ENCODE measurements at places on chromosomes 12 and 14. TPM values are rescaled to one million over a fixed set of nuclear protein-coding genes. Genes with fewer than 3 reads are reported as not detected.

DNA sequence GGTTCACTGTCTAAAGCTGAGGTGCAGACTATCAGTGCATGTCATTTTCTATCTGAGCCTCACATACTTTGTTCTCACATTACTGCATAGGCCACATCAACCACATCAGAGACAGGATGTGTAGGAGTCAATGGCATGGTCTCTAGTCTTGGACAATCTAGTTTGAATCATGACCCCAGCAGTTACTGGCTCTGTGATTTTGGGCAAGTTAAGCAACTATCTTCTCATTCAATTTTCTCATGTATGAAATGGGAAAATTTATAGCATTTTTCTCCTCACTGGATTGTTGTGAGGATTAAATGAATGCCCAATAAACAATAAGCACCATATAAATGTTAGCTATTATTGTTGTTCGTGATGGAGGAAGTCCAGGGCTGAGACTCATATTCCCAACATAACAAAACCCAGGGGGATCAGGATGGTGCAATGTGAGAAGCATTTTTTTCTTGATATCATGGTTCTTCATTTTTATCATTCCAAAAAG is 432.6 kb downstream of the LRIG3 start:
- DNase-seq, result no peak
- H3K36me3 ChIP-seq, result no peaks in the 10 kb centered on the region
- H3K27ac ChIP-seq, result no peak overlapping the region
- H3K4me1 ChIP-seq, result no peaks in the 10 kb centered on the region
- H3K4me3 ChIP-seq, result no peak overlapping the region

DNA sequence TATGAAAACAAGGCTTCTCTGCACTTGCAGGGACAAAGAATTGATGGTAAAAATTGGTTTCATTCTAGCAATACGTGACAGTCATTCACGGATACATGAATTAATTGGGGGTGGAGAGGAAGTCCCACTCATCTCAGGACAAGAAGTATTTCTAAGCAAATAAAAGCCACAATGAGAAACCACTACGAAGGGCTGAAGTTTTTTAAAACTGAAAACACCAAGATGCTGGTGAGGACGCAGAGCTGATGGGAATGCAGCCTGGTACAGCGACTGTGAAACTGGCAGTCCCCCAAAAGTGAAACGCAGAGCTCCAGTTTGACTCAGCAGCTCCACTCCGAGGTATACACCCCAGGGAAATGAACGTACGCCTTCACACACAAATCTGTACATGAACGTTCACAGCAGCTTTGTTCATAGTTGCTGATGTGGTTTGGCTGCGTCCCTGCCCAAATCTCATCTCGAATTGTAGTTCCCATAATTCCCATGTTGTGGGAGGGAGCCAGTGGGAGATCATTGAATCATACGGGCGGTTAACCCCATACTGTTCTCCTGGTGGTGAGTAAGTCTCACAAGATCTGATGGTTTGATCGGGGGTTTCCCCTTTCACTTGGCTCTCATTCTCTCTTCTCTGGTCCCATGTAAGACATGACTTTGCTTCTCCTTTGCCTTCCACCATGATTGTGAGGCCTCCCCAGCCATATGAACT is 89.0 kb downstream of the SCARB1 start:
- H3K4me3 ChIP-seq, result no peak overlapping the region
- peak overlapping the region; percentile 22 for H3K27ac ChIP-seq
- no peaks in the 10 kb centered on the region for H3K36me3 ChIP-seq
- peaks cover 4% of the 10 kb centered on the region for H3K4me1 ChIP-seq

DNA sequence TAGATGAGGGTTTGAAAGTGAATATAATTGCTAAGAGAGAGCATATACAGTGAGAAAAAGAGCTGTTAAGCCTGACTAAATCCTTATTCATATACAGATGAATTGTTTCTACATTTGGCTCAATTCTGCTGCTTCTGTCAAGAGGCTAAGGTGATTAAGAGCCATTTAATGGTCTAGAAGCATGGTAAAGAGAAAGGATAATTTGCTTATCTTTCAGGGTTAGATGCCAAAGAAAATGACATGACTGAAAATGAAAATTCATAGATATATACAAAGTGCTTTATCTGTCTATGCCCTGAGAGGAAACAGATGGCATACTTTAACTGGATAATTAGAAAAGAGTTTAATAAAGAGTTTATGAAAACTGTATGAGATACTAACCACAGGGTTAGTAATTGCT is 834.9 kb downstream of the SLC6A15 start:
- DNase-seq, result no peak
- H3K36me3 ChIP-seq, result no peaks in the 10 kb centered on the region
- no peak overlapping the region for H3K4me3 ChIP-seq
- H3K27me3 ChIP-seq, result no peaks in the 10 kb centered on the region

DNA sequence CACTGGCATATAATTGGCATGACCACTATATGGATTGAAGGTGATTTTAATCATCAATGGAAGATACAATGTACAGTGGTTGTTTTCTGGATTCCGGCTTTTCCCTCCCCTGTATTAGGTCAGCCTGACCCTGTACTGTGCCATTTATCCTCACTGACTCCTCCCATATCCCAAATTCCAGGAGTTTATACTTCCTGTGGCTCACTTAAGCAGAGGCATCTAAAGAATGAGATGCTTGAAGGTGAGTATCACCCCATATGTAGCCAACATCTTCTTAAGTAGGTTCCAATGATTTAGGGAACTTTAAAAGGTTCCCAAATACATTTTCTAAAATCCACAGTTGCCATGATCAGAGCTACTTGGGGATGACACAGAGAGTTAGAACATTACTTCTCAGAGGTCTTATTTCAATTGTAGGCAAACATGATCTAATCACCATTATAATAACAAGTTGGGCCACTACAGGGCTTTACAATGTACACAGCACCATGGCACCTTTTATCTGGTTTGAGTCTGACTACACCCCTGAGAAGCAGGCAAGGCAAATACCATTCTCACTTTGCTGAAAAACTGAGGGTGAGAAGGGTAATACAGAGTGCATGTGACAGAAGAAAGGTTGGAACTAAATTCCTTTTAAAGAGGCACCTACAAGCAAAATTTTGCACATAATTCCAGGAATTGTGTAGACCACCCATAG is 212.3 kb upstream of the GARIN6 start:
- H3K4me1 ChIP-seq, result no peaks in the 10 kb centered on the region
- H3K27me3 ChIP-seq, result no peaks in the 10 kb centered on the region
- DNase-seq, result no peak
- H3K27ac ChIP-seq, result no peak overlapping the region

DNA sequence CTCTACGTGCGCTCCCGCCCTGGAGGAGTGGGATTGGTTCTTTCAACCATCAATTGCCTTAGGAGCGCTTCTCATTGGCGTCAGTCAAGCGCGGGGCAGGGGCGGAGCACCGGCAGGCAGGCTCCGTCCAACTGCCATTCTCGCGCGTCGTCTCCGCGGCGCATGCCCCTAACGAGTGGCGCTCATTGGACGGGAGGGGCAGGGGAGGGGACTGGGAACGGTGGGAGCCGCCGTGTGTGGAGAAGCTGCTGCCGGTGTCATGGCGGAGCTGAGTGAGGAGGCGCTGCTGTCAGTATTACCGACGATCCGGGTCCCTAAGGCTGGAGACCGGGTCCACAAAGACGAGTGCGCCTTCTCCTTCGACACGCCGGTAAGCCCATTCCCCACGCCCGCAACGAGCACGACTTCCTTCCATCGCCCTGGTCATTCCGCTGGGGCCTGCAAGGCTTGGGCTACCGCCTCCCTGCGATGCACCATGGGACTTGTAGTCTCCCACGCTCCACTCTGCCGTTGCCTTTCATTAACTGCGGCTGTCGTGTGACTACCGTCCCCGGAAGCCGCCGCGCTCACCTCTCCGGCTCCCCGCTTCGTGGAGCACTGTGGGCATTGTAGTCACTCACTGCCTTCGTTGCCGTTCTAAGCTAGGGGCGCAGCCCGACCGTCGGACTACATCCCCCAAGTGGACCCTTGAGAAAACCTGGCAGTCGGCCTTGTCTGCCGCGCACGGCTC is at the start of gene USP5:
TSS of gene USP5 (plus strand) at position 230 of the 730 bp plus-strand sequence. CDS start at position 260, 30 bp downstream.
- H3K27me3 ChIP-seq, result no peaks in the 10 kb centered on the region
- H3K4me3 ChIP-seq, result peak within 1 kb of the TSS; percentile 38
- H3K4me1 ChIP-seq, result peaks cover 12% of the 10 kb centered on the region
- DNase-seq, result peak; percentile 99
- no peaks in the 10 kb centered on the region for H3K36me3 ChIP-seq
- H3K27ac ChIP-seq, result peak within 1 kb of the TSS; percentile 83

GRCh38 chr12:118357257-118358007 is 15.3 kb downstream of the TAOK3 start:
- H3K27me3 ChIP-seq, result no peaks in the 10 kb centered on the region
- H3K4me1 ChIP-seq, result peaks cover 7% of the 10 kb centered on the region
- DNase-seq, result no peak
- no peak overlapping the region for H3K4me3 ChIP-seq
- no peaks in the 10 kb centered on the region for H3K36me3 ChIP-seq

DNA sequence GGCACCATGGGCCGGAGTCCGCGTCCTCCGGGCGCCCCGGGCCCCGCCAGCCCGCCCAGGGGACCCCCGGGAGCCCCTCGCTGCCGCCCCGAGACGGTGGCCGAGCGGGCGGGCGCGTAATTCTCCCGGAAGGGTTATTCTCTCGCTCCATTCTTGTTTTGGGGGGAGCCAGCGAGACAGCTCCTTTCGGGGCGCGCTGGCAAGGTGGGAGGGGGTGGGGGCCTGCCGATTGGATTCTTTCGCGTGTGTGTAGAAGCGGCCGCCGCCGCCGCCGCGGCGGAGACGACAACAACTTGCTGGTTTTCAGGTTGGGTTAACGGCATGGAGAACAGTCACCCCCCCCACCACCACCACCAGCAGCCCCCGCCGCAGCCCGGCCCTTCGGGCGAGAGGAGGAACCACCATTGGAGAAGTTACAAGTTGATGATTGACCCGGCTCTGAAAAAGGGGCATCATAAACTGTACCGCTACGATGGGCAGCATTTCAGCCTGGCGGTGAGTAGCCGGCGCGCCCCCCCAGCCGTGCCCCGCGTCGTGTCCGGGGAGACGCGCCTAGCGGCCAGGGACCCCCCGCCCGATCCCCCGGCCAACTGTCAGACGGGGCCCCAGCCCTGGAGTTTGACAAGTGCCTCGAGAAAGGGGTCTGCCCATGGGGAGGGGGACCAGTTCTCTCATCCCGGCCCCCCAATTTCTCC is 755 bp downstream of the SETD1B start:
- H3K27ac ChIP-seq, result peak overlapping the region; percentile 98
- peaks cover 9% of the 10 kb centered on the region for H3K4me1 ChIP-seq
- peak overlapping the region; percentile 59 for H3K4me3 ChIP-seq

- peaks cover 5% of the 10 kb centered on the region for H3K4me1 ChIP-seq
- H3K27me3 ChIP-seq, result no peaks in the 10 kb centered on the region
- peak overlapping the region; percentile 98 for H3K4me3 ChIP-seq
- H3K27ac ChIP-seq, result peak overlapping the region; percentile 100
These were observed 716 bp downstream of the HSP90AA1 start for GRCh38 chr14:102085948-102086708.

DNA sequence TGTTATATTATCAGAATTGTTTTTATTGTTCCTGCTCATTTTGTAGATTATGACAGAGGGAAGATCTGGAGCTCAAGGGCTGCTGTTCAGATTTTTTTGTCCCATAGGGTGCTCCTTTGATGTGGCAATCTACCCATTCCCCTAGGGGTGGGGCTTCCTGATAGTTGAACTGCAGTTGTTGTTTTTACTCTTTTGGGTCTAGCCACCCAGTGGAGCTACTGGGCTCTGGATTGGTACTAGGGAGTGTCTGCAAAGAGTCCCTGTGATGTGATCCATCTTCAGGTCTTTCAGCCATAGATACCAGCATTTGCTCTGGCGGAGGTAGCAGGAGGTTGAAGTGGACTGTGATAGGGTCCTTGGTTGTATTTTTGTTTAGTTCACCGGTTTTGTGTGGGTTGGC is 57.9 kb upstream of the SLCO1B1 start:
- H3K4me1 ChIP-seq, result no peaks in the 10 kb centered on the region
- no peaks in the 10 kb centered on the region for H3K36me3 ChIP-seq

DNA sequence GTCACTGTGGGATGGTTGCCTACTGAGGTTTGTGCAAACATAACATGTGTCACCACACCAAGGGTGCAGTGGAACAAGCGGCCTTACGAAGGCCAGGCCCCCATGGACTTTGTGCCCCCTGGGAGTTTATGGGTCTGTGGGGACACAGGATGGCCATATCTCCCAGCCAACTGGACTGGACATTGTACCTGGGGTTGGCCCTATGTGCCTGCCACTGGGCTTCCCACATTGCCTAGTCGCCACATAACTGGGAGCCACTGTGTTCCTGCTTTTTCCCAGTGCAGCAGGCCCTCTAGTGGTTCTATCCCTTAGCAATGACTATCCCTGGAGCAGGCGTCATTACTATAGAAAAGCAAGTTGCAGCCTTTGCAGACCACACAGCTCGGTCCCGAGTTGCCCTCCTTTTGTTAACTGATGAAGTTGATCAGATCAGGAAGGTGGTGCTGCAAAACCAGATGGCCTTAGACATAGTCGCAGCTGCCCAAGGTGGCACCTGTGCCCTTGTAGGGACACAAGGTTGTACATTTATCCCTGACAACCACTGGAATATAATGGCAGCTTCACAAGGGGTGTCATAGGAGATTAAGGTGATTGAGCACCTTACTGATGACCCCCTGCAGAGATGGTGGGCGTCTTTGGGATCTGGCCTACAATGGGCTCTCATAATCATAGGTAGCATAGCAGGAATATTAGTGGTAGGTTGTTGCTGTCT is 15.2 kb upstream of the RNASE12 start:
- no peak overlapping the region for H3K27ac ChIP-seq
- peak; percentile 26 for DNase-seq
- H3K27me3 ChIP-seq, result no peaks in the 10 kb centered on the region

DNA sequence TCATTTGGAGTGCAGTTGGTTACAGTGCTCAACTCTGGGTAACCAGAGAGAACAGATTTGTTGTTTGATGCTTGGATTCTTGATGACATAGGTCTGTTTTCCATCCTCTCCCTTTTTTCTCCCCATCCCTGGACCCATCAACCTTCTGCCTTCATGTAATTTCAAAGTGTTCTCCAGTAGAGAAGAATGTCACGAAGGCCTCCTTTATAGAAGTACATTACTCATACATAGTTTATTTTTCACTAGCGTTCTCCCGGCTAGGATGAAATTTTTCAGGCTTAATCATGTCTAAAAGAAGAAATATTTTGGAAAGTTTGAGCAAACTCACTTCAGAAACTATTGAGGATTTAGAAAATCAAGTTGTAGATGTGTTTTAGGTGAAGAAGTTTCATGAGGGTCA is 20.9 kb upstream of the APPL2 start:
- H3K4me1 ChIP-seq, result no peaks in the 10 kb centered on the region
- no peaks in the 10 kb centered on the region for H3K36me3 ChIP-seq
- DNase-seq, result no peak

GRCh38 chr12:76901628-76902380 is 23.0 kb upstream of the CSRP2 start:
- H3K27me3 ChIP-seq, result no peaks in the 10 kb centered on the region
- no peak overlapping the region for H3K4me3 ChIP-seq
- H3K4me1 ChIP-seq, result no peaks in the 10 kb centered on the region
- no peak overlapping the region for H3K27ac ChIP-seq

DNA sequence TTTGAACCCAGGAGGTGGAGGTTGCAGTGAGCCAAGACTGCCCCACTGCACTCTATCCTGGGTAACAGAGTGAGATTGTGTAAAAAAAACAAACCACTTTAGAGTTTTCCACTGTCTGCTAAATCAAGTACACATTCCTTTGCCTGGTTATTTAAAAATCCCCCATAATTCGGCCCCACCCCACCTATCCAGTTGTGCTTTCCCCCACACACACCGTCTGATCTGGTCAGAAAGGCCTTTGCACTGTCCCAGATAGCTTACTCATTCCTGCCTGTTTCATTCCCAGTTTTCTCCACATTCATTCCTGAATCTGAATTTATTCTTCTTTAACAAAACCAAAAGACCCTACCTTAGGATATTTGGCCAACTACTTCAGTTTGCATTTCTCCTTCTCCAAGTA is 29.5 kb downstream of the NINJ2 start:
- no peak for DNase-seq
- no peak overlapping the region for H3K27ac ChIP-seq
- peaks cover 7% of the 10 kb centered on the region for H3K4me1 ChIP-seq
- H3K27me3 ChIP-seq, result no peaks in the 10 kb centered on the region
- H3K4me3 ChIP-seq, result no peak overlapping the region

BIN2 gene
- 2.6 TPM for total RNA-seq

PPM1H gene
- 46.9 TPM for total RNA-seq

SRRM4 gene
- total RNA-seq, result 0.05 TPM

P3H3 gene
- total RNA-seq, result 25.7 TPM
